ENCODE measurements at places on chromosomes 12 and 14. TPM values are rescaled to one million over a fixed set of nuclear protein-coding genes. Genes with fewer than 3 reads are reported as not detected.

TAS2R31 gene
- 4.4 TPM for total RNA-seq

NINJ2 gene
- 0.84 TPM for total RNA-seq

KRT80 gene
- total RNA-seq, result 0.12 TPM

TRIM9 gene
- total RNA-seq, result 0.31 TPM

CD4 gene
- 188 TPM for total RNA-seq

AMHR2 gene
- not detected for total RNA-seq

LRP1-AS gene
- total RNA-seq, result not detected

CRIP1 gene
- 103 TPM for total RNA-seq

SLC8A3 gene
- total RNA-seq, result 0.13 TPM

EIF4B gene
- total RNA-seq, result 374 TPM

SLC5A8 gene
- not detected for total RNA-seq

KCNA5 gene
- not detected for total RNA-seq

SVOP gene
- not detected for total RNA-seq

NEUROD4 gene
- not detected for total RNA-seq

TBC1D30 gene
- total RNA-seq, result 1.5 TPM

B4GALNT1 gene
- 1.4 TPM for total RNA-seq

MEG3 gene
- not detected for total RNA-seq

IFNG-AS1 gene
- total RNA-seq, result 1.5 TPM

AKAP5 gene
- total RNA-seq, result 0.11 TPM

TMTC2 gene
- total RNA-seq, result 4.7 TPM

MYO1H gene
- total RNA-seq, result not detected

OR4E2 gene
- not detected for total RNA-seq

TAS2R8 gene
- total RNA-seq, result not detected

CPM gene
- 1.0 TPM for total RNA-seq

PLCZ1 gene
- total RNA-seq, result not detected

DNAJC22 gene
- not detected for total RNA-seq

FAIM2 gene
- 0.22 TPM for total RNA-seq

ZNF891 gene
- 4.0 TPM for total RNA-seq

CD27 gene
- total RNA-seq, result 74.1 TPM

RAD9B gene
- 1.1 TPM for total RNA-seq

OTUB2 gene
- total RNA-seq, result not detected
